ENCODE measurements at places on chromosomes 13 and 19.

- peak; percentile 34 for DNase-seq
Observed at GRCh38 chr13:35789335-35790165, 313.1 kb upstream of the MAB21L1 start.

DNA sequence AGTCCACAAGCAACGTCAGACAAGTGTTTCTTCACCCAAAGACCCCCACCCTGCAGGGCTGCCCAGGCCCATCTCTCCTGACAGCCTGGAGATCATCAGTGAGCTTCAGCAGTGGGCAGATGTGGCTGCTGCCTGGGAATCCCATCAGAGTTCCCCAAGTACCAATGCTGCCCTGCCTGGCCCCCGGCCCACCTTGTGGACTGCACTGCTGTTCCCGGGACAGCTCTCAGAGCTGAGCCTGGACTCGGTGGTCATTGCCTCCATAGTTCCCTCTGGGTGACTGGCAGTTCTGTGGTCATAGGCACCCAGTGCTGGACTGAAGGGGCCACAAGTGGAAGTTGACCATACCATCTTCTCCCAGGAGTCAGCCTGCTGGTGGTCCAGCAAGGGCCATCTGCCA, 24.5 kb upstream of the ZNF492 start:
- no peak for DNase-seq

GRCh38 chr13:45799451-45799850, 52.1 kb downstream of the SIAH3 start:
- DNase-seq: no peak

DNA sequence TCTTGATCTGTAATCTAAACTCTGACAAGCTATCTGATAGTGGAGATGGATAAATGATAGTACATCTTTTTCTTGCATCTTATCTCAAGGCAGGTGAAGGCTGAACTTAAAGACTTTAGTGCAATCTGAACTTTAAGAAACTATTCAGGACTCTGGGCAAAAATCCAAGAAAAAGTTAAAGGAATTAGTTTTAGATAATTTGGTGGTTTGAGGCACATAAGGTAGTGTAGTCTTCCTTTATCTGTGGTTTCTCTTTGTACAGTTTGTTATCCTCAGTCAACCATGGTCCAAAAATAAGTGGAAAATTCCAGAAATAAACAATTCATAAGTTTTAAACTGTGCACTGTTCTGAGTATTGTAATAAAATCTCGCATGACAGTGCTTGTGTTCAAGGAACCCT, 172.9 kb downstream of the UGGT2 start:
- DNase-seq: peak; percentile 6

GRCh38 chr13:103282571-103283450, 216.6 kb upstream of the SLC10A2 start:
- DNase-seq: peak; percentile 43

DNA sequence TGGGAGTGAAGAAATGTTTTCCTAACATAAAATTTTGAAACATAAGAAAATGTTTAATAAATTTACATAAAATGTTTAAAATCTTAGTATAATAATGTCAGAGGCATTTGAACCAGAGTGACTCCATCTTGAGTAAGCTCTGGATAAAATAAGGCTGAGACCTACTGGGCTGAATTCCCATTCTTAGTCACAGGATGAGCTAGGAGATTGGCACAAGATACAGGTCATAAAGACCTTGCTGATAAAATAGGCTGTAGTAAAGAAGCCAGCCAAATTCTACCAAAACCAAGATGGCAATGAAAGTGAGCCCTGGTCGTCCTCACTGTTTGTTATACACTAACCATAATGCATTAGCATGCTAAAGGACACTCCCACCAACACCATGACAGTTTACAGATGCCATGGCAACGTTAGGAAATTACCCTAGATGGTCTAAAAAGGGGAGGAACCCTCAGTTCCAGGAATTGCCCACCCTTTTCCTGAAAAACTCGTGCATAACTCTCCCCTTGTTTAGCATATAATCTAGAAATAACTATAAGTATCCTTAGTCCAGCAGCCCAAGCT, 1184.0 kb downstream of the UQCRFS1 start:
- DNase-seq: no peak

DNA sequence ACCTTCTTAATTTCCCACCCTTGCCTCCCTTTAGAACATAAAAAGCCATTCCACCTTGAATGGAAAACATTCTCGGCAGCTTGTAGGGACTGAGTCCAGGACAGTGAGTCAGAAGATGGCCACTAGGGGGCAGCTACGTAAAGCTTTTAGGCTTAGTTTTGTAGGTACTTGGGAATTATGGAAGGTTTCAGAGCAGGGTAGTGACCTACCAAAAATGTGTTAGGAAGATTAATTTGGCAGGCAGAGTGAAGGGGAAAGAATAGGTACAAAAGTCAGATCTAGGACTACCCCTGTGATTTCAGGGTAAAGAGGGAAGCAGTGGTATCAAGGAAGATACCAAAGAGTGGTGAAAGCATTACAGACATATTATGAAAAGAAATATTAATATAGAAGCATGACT, 198.4 kb downstream of the NDFIP2 start:
- DNase-seq: peak; percentile 56

- DNase-seq: no peak
Observed at GRCh38 chr13:109309625-109310363, 476.6 kb downstream of the IRS2 start.

DNA sequence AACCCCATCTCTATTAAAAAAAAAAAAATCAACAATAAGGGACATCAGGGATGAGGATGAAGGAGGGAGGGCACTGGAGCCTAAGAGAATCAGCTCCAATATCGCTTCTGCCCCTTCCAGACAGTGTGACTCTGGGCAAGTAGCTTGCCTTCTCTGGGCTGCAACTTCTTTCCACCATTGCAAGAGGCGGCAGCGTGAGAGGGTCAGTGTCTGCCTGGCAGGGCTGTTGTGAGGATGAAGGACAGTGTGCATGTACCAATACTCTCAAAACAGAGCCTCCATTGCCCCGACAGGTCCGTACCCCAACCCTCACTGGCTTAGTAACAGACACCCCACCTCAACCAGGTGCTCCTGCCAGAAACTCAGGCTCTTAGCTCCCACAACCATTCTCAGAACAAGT, 15.3 kb upstream of the LENG8 start:
- no peak for DNase-seq

DNA sequence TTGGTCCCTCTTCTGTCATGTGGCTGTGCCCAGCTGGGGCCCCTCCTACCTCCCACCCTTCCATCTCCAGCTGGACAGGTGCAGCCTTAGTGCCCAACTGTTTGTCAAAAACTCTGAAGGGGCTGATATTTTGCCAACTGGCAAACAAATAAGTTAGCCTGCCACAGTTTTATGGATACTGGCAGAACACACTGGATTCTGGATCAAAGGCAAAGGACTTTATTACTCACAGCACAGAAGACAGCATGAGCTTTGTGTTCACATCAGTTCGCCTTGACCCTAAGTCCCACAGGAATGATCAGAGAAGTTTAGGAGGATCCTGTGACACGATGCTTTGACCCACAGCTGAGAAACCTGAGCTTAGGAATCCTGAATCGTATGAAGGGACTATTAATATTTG, 16.4 kb downstream of the KLK2 start:
- DNase-seq: no peak

DNA sequence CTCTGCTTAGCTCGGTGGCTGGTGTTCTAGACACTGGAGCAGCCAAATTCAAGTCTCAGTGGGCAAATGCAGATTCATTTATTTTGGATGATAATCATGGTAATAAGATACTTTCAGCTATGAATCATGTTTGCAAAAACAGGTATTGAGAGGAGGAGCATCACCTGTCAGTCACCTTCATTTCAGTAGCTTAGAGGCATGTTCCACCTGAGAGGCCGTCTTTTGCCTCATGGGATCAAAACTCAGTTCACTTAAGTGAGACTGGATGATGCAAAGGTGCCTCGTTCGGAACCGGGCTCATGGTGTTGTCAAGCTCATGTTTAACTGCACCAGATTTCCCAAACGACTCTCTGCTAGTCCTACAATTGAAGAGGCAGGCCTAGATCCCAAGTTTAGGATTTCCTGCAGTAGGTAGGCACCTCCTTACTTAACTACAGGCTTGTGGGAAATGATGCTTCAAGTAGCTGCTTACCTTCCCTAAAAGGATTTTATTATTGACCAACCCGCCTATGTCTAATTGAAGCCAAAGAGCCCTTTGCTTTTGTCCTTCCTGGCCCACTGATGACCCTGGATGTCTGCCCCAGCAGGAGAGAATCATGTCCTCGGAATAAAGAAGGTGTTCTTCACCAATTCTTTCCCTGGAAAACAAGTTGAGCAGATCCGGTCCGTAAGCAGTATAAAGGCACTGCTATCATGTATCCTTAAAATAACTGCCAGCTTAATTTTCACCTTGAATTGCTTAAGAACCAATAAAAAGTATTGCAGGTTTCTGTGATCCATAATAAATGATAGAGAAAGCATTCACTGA, 60.0 kb downstream of the ZAR1L start:
- DNase-seq: no peak

DNA sequence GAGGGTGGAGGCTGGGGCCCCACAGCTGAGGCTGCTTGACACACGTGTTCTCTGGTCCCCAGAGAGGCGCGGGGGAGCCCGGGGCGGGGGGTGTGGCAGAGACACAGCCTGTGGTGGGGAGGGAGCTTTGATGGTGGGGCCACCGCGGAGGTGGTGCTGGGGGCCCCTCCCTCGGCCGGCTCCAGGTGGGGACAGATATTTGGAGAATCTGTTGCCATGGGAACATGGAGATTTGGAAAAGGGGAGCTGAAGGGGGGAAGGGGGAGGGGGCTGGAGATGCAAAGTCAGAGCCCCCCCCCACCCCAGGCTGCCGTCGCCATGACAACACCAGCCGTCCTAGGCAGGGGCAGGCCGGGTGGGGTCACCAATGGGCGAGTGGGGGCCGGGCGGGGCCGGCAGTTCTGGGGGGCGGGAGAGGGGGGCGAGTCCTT, 1.2 kb downstream of the PRKCG start:
- DNase-seq: no peak

GRCh38 chr19:10826846-10827245, 9.2 kb downstream of the TMED1 start:
- no peak for DNase-seq

DNA sequence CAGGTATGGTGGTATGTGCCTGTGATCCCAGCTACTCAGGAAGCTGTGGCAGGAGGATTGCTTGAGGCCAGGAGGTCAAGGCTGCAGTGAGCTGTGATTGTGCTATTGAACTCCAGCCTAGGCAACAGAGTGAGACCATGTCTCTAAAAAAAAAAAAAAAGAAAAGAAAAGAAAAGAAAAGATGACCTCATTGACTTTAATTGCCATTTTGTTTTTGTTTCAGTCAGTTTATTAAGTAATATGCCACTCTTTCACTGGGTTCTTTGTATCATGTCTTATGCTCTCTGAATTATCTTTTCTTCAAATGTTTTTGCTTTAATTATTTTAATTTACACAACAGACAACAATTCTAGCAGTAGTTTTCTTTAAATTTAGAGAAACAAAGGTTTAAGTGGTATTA, 293.8 kb downstream of the TSHZ3 start:
- DNase-seq: no peak

DNA sequence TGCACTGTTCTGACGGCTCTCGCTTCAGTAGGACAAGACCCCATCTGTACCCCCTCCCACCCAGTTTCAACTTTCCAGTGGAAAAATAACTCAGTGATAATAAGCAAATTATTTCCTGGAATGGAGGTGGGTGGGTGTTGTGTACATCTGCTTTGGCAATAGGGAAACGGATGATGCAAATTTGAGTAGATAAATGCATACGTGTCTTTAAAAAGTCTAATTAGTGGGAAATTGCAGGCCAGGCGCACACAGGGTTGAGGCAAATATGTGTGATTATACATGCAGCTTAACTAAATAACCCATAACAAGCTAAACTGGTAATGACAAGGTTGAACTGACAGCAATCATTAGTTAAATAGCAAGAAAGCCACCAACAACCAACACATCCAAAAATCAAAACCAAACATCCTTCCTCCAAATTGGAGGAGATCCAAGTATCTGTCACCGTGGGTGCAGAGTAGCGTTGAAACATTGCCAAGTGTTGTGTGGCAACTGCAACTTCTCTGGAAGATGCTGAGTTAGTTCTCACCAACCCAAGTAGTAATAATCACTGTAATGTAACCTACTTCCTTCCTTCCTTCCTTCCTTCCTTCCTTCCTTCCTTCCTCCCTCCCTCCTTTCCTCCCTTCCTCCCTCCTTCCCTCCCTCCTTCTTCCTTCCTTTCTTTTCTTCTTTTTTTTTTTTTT, 54.6 kb downstream of the TRPM4 start:
- DNase-seq: peak; percentile 40

DNA sequence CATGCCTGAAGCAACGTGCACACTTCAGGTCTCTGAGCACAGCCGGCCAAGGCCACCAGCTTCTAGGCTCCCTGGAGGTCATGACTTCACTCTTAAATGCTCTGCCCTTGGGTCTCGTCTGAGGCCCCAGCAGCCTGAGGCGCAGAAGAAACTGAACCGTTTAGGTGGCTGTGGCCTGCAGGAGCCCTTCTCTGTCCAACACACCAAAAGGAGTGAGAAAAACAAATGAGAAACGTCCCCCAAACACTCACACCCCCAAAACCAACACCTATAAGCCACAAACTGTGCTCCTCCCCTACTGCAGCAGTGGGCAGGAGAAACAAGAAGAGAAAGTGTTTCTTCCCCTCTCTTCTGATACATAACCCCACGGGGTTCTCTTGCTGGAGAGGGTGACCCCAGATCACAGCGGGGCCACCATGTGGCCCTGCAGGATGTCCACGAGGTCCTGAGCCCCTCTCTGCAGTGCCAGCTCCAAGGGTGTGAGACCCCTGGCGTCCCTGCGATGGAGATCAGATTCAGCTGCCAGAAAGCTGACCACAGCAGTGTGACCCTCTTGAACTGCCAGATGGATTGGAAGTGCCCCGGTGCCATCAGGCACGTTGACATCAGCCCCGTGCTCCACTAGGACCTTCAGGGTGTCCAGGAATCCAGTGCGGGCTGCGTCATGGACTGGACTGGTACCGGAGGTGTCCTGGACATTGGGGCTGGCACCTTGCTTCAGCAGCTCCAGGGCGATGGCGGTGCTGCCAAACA, 1.0 kb upstream of the KRI1 start:
- no peak for DNase-seq

DNA sequence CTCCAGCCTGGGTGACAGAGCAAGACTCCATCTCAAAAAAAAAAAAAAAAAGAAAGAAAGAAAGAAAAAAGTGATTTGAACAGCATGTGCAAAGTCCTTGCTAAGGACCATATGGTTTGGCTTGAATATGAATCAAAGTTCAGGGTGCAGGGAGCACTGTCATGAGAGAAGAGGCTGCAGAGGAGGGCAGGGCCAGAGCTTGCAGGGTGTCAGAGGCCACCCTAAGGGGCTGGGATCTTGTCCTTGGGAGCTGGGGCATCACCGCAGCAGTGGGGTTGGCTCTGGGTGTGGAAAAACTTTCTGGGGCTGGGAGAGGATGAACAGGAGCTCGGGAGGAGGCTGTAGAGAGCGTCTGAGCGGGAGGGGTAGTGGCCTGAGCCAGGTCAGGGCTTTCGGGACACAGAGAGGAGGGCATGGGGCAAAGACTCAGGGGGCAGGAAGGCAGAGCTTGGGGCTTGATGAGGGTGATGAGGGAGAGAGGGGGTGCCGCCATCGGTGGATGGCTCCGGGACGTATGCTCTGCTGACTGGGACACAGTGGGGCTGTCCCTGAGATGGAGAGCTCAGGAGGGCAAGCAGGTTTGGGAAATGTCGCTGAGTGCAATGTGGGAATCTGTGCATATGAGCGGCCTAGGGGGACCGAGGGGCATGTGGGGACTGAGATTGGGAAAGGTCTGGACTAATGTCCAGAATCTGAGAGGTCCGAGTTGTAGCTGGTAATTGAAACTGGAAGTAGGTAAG, 3.0 kb downstream of the TRPM4 start:
- DNase-seq: no peak

- no peak for DNase-seq
Observed at GRCh38 chr13:67008075-67008668, 222.0 kb downstream of the PCDH9 start.

GRCh38 chr19:16327911-16328823, 3.5 kb downstream of the KLF2 start:
- peak; percentile 38 for DNase-seq

GRCh38 chr13:65829241-65830008, 1400.7 kb downstream of the PCDH9 start:
- DNase-seq: no peak

Data from M059J (cell line).